Natural killer cell (primary cell): ENCODE measurements at places on chromosomes 12 and 14.

DNA sequence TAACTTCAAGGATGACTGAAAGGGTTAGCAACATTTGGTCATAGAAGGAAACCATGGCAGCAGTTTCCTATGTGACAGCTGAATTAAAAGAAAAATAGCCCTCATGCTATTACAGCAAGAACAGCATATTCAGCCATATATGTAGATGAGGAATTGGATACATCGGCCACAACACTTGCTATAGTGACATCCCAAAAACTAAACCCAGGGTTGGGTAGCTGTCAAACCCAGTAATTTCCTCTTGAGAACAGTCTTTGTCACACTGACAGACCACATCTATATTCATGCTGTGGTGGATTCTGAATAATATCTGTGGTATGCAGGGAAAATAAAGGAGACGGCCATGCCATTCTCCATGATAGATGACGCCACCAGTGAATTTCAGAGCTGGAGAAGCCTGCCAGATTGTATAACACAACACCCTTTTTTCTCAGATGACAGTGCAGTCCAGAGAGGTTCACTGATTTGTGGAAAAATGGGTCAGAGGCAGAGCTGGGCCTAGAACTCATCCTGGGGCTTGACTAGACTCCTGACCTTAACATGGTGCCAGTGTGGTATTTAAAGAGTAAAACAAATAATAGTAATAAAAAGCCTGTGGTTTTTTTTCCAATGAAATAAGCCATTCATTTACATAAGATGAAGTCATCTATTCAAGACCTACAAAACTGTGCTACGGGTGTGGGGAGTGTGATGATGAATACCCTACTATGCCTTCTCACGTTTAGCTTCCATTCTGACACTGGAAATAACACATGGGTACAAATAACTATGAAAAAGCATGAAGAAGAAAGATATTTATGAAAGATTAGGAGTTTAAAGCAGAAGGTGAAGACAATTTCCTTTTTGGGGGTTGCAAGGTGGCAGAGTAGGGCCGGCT, 32.3 kb downstream of the EFCAB11 start:
- no peak for DNase-seq

GRCh38 chr14:20680843-20681347, 3.5 kb upstream of the RNASE4 start:
- no peak for DNase-seq

DNA sequence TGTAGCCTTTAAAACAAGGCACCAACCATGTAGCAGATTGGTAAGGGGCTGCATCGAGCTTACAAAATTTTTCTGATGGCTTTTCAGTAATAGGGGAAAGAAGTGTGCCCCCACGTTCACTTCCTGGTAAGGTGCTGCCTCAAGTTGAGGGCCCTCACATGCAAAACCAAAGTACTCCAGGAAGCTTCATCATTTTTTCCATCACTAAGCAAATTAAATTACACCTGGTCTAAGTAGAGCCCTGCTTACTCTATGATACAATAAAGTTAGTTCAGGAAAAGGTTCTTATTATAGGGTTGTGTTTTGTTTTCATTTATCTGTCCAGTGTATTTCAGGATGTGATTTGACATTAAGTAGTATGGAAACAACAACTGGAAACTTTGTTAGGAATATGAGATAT, 15.0 kb upstream of the AKAP5 start:
- no peak for DNase-seq

DNA sequence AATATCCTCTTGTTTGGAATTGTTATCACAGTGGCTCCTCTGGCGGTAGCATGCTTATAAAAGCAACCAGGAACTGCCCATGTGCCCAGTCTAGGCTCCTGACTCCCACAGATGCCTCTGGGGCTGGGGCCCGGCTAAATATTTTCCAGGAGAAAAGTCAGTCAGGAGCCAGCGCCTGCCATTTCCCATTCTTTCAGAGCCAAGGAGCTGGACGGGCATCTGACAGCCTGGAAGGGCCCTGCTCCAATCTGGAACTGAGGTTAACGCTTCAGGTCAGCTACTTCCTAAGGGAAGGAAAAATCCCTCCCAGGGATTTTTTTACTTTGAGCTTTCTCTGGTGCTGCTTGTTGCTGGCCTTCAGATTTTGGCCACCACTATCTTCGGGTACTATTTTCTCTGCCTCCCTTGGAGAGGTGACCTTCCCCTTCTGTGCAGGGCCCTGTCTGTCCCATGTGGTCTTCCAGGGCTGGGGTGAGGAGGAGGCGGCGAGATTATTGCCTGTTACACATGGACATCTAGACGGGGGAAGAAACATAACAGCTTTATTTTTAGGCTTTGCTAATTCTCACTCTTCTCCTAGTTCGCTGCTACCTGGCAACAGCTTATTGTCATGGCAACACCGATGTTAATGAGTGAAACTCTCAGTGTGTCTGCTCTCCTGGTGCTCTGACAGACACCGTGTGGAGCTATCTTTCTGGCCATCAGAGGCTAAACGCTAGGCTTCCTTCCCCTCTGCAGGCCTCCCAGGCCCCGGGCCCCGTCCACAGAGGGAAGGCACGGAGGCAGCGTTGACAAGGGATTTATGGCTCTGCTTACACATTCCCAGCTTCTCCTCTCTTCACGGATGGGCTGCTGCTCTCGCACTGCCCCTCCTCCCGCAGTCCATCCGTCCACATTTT, 160.4 kb downstream of the CACNA1C start:
- DNase-seq: no peak

DNA sequence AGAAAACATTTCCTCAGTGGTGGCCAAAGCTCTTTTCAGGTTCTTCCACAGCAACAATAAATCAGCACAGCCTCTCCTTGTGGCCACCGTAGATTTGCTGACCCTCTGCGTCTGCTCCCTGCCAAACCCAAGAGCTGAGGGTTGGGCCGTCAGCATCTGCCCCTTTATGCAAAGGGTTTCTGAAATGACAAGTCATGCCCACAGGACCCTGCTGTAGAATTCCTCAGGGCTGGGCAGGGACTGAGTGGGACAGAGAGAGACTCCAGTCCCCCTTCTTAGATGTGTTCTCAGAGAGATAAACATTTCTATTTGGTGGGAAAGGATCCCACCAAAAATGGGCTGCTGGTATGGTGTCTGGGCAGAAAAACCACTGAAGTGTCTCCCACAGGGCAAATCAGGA, 233.0 kb upstream of the PLXNC1 start:
- no peak for DNase-seq

DNA sequence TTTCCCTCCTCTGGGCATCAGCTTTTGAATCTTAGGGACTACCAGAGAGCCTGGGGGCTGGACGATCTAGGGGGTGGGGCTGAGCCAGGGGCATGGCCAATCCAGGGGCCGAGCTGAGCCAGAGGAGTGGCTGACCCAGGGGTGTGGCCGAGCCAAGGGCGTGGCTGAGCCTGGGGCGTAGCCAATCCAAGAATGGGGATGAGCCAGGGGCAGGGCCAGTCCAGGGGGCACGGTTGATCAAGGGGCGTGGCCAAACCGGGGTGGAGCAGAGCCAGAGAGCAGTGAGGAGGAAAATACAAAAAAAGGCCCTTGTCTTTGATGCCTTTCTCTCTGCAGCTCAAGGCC, 219.3 kb upstream of the NOS1 start:
- no peak for DNase-seq

DNA sequence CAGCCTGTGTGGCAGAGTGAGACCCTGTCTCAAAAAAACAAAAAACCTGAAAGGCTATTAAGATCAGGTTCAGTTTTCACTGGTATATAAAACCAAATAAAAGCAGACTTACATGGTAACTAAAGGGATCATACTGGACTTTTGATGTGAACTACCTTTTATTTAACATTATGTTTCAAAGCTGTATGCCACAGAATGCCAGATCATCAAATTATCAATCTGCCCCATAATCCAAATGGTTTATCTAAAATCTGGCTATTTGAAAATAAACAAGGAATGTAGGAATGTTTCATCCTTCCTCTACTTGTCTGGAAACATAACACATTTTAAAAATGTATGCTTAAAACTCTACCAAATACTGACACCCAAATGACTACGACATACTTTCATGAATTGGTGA, 14.2 kb downstream of the NID2 start:
- no peak for DNase-seq

DNA sequence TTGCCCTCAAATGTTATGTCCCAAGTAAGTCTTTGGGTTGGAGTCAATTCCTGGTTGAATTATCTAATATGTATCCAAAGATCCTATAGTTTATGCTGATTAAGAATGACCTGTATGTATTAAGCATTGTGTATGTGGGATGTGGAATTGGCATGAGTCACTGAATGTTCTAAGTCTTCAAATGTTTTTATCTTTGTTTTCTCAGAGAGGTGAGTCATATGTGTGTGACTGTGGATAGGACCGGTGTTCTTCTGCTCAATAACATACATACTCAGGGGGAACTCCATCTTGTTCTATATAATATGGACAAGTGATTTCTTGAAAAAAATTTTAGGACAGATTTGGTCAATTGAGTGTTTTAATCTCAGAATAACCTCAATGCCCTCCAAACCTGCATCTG, 57.9 kb downstream of the NAV3 start:
- DNase-seq: no peak

DNA sequence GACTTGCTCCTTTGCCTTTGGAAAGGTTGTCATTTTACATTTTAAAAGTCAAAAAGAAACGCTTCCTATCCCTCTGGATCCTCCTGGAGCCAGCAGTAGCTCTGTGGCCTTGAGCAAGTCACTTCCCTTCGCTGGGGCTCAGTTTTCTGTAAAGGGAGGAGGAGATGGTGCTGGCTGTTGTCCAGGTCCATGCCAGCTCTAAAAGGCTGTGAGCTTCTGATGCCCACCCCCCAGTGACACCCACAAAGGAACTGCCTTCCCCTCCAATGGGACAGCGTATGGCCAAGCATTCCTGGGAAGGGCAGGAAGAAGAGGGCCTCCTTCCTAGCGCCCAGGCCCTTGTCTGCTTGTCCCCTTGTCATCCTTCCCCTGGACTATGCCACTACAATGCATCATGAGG, 81.5 kb downstream of the NTF3 start:
- no peak for DNase-seq

DNA sequence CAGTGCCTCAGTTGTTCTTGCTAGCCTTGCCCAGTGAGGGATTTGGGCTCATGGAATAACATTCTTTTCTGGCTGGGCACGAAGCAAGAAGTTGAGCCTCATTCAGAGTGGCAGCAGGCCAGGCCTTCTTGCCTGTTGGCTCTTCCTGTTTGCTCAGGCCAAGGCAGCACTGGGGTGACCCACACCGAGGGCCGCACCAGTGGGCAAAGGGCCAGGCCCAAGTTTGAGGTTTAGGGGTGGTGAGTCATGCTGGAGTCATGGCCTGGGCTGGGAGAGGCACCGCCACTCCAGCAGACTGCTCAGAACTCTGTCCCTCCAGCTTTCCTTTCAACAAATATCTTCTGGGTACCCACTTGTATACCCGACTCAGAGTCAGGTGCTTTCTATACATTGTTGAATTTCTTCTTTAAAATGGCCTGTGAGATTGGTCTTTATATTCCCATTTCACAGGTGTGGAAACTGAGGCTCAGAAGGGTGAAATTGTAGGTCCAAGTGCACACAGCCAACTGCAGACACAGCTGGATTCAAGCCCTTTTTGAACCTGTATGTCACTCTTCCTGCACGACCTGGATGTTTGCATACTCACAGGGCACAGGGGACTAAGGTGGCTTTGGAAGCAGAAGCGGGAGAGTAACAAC, 279.4 kb downstream of the FOXN3 start:
- DNase-seq: no peak

DNA sequence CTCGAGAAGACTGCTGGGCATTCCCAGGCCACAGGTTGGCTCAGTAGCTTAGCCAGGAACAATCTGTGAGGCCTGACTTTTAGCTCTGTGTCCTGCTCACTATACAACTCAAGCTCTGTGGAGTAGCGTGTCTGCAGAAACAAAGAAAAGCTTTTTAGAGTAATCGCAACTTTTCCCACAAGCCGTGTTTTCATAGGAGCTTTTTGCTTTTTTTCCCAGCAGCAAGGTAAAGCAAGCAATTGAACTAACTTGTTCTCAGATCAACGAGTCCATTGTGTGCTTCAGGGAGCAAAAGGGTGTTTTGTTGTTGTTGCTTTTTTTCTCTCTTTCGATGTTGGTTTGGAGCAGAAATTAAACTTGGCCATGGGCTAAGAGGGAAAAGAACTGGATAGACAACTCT, 97.3 kb upstream of the BCL2L14 start:
- DNase-seq: no peak

- DNase-seq: no peak
Measured at GRCh38 chr12:103334466-103334865, 161.3 kb downstream of the C12orf42 start.

DNA sequence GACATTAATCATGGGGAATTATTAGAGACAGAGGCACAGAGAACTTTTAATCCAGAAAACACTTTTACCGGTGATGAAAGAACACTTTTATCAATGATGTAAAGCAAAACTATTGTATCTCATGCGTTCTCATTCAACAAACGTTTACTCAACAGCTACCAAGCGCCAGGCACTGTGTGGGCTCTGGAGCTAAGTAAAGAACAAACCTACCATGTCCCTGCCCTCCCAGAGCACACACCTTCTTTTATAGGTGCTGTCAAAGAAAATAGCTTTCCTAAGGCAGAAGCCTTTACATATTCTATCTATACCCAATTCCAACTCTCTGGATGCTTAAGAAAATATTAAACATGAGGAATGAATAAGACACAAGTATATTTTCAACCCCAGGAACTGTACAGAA, 91.1 kb downstream of the FOXN3 start:
- DNase-seq: no peak

DNA sequence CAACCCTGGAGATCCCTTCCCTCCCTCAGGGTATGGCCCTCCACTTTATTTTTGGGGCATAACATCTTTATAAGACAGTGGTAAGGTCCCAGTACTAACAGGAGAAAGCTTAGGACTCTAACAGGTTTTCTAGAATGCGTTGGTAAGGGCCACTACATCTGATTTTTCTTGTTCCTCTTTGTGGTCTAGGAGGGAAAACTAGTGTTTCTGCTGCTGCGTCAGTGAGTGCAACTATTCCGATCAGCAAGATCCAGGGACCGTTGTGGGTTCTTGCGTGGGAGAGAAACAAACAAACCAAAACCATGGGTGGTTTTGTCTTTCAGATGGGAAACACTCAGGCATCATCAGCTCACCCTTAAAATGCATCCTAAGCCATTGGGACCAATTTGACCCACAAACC, 123.6 kb upstream of the SLC16A7 start:
- DNase-seq: no peak

GRCh38 chr12:46360908-46361666, 11.5 kb downstream of the SLC38A2 start:
- no peak for DNase-seq

DNA sequence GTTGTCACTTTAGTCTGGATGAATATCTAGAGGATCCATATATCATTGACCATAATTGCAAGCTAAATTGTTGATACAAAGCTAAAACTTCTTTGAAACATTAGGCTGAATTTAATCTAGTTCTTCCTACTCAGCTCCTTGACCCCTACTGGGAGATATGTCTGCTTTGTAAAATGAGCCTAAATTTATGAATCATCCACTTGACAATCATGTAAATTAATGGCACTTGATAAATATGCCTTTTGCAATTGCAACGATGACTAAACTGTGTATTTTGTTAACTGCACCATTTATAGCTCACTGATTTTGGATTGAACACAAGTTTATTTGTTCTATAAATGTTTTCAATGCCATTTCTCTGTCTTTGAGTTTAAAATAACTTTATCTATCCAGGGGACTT, 1616.5 kb upstream of the FLRT2 start:
- DNase-seq: no peak

- no peak for DNase-seq
Measured at GRCh38 chr12:93184672-93185368, 192.9 kb upstream of the NUDT4 start.

- no peak for DNase-seq
Measured at GRCh38 chr12:79514730-79515529, 175.8 kb downstream of the PAWR start.
